Activated CD8-positive, alpha-beta memory T cell treated with anti-CD3 and anti-CD28 coated beads, Interleukin-2, amount 10 ng/mL, durations not matched to agents 7 days and 5 days (primary cell): ENCODE measurements at places on chromosomes 2 and 18. TPM values are rescaled to one million over a fixed set of nuclear protein-coding genes. Genes with fewer than 3 reads are reported as not detected.
A peak's percentile ranks its signal among the peaks of the same experiment; 100 is the strongest.

GRCh38 chr2:142724713-142725349 is 152.6 kb upstream of the KYNU start:
- no peak for DNase-seq

GRCh38 chr2:4047961-4048891 is 344.9 kb downstream of the DCDC2C start:
- DNase-seq = peak; percentile 72

GRCh38 chr2:135454608-135455007 is 76.4 kb downstream of the ZRANB3 start:
- DNase-seq = no peak

- no peak for DNase-seq
These were observed 26.7 kb upstream of the ACTR3 start for GRCh38 chr2:113863144-113863543.

DNA sequence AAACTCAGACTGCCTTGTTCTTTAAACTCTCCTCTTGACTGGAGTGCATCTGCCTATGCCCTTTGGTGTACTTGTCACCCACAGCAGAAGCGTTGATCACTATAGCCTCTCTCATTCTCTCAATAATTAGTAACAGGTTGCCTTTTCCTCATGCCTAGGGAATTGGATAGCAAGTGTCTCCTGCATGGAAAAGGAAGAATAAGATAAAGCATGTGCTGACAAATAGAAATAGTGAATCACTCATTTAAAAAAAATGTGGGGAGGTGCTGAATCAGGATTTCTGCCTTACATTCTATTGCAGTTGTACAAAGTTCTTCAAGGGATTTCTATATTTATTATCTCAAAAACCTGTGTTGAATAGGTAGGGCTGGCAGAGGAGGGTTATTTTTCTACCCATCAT is 323.0 kb downstream of the TXNL1 start:
- no peak for DNase-seq

- no peak for DNase-seq
These were observed 181.8 kb downstream of the AGPS start for GRCh38 chr2:177574356-177574755.

Gene AGXT
- total RNA-seq = not detected

Gene GAREM2
- total RNA-seq = 4.5 TPM

Gene LRRC30
- not detected for total RNA-seq

Gene ANKRD30BL
- total RNA-seq = not detected

Gene NAPG
- total RNA-seq = 35.5 TPM
